ENCODE measurements at places on chromosomes 5 and 9. TPM values are rescaled to one million over a fixed set of nuclear protein-coding genes. Genes with fewer than 3 reads are reported as not detected.
A peak's percentile ranks its signal among the peaks of the same experiment; 100 is the strongest.

DNA sequence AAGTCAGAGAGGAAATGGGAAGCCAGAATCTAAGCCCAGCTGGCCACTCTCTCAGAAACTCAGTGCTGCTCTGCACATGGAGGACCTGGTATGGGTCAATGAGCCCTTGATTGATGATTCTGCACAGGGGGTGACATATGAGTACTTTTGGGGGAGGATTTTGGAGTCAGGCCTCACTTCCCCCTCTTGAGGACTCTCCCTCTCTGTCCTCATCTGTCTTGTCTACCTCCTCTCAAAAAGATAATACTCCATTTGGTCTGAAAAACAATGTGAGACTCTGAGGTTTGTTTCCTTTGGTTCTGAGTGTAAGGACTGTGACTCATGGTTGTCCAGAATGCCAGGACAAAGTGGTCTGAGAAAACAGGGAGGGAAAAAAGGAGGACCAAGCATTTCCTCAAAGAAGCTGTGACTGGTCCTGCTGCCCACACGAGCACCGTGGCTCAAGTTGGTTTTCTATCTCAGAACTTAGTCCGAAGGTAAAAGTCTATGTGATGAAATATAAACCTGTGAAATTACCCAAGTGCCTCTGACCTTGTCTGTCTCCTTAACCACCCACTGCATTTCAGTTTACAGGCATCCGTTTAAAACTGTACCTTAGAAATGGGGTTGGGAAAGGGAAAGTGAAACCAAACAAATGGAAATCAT is 11.1 kb downstream of the TTC39B start:
- DNase-seq, result no peak

- no peak for DNase-seq
These were observed 50.4 kb downstream of the POC5 start for GRCh38 chr5:75666801-75667200.

DNA sequence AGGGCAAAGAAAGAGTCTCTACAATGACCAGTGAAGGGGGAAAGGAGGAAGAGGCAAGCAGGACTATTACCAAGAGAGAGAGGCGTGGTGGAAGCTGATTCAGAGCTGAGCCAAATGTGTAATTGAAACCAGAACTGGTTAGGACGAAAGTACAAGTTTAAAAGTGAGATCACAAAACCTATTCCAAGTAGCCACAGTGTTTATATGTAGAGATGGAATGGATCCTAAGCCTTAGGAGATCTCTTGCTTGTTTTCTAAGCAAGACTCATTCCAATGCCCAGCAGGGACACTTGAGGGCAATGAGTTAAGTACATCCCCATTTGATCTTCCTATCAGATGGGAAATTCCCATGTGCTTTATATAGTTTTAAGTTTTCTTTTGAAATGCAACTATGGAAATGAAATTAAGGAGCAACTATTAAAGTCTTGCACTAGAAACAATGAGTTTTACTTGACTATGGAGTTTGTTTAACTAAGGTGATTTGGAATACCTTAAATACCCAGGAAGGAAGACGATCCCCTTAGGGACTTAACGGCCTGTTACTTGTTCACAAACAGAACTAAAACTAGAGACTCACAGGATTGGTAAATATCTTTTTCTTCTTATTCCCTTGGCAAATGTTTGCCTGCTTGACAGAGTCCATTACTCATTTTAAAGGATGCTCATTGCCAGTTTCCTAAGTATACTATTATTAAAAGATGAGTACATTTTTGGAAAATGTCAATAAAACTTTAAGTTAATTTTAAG is 51.1 kb upstream of the SNX2 start:
- DNase-seq, result peak; percentile 24

Gene OSMR
- total RNA-seq, result 0.10 TPM

DNA sequence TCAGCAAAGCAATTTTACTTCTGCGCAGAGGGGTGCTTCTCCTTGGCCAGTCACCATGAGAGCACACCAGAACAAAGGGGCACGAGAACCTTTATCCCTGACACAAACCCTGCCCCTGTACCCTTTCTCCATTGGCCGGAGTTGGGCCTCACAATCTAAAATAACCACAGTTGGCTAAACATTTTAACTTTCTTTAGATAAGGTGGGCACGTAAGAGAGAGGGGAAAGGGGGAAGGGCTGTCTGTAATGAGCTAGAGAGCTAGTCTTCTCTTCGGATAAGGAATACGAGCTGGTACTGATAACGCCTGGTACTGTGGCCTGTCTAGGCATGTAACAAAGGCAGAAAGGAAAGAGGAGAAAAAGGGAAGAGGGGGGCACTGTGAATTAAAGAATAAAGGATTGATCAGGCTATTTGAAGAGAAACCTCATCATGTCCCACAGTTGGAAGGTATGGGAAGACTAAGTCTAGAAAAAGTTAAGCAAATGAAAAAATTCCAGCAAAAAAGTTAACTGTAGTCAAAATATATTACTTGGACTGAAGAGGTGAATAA is 1.8 kb upstream of the IARS1 start:
- no peak for DNase-seq

DNA sequence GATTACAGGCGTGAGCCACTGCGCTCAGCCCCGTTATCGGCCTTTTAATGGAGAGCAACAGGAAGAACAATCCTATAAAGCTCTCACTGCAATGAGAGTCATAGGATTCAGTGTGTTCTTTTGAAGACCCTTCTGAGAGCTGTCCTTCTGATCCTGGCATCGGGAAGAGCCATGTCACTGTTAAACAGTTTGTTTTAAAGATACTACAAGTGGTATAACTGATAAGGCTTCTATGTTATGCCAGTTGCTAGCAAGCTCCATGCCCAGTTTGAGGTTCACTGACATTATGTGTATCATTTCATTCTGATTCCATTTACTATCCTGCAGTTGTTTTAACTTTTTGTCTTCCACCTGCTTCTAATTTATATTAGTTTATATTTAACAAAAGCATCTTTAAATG is 55.8 kb downstream of the GNAQ start:
- DNase-seq, result no peak

Gene IFNK
- not detected for total RNA-seq

DNA sequence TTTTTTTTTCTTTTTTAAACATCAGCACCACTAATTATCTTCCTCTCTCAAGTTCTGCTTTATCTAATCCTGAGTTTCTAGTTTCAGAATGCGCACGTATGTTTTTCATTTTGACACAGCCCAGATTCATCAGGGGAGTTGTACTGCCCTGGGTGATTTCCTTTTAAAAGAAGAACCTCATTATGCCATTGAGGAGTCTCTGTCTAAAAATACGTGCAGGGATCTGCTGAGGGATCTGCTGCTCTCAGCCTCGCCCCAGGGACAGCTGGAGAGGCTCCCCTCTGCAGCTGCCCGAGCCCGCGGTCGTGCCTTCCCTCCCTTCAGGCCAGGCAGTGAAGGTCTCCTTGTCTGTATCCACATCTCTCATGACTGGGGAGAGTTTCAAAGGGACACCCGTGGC is 273.1 kb downstream of the ARHGEF28 start:
- DNase-seq, result peak; percentile 2

GRCh38 chr5:96761618-96762017 is 46.1 kb downstream of the ERAP1 start:
- no peak for DNase-seq

DNA sequence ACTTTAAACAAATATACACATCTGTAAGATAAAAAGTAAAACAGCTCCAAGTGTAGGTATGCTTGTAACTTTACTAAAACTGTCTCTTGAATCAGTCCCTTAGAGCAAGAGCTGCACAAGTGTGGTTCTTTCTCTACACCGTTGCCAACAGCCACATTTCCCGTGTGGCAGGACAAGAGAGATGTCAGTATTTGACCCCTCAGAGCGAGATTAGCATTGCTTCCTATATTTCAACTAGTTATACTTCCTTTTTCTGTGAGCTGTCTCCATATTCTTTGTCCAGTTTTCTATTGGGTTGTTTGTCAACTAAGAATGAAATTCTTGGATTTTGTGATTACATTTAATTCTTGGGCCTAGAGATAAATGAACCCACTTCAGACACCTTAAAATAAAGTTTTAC is 8.0 kb downstream of the PLIN2 start:
- no peak for DNase-seq

- no peak for DNase-seq
These were observed 71.1 kb downstream of the ACER2 start for GRCh38 chr9:19479874-19480273.

DNA sequence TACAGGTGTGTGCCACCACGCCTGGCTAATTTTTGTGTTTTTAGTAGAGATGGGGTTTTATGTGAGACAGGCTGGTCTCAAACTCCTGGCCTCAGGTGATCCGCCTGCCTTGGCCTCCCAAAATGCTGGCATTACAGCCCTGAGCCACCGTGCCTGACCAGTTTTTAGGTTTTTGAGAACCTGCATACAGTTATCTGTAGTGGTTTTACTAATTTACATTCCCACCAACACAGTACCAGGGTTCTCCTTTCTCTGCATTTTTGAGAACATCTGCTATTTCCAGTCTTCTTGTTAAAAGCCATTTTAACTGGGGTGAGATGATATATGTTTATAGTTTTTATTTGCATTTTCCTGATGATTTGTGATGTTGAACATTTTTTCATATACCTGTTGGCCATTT is 12.8 kb downstream of the DMXL1 start:
- DNase-seq, result no peak

GRCh38 chr5:180598316-180598701 is 7.0 kb upstream of the SCGB3A1 start:
- no peak for DNase-seq

DNA sequence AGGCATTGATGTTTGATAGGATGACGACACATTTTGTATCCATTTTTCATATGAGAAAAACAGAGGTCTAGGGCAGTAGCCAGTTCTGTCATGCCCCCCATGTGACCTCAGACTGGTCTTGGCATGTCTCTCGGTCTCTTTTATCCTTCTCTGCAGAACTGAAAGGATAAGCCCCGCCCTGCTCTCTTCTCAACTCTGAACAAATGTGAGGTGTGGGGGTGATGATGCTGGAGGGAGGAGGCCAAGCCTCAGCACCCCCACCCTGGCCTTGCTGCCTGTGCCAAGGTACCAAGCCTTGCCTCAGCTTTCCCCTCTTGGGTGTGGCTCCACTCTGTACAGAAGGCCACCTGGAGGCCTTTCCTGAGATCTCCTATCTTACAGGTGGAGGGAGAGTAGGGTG is 19.5 kb upstream of the CRB2 start:
- DNase-seq, result no peak

- DNase-seq, result no peak
These were observed 34.6 kb upstream of the COL15A1 start for GRCh38 chr9:98908897-98909634.

DNA sequence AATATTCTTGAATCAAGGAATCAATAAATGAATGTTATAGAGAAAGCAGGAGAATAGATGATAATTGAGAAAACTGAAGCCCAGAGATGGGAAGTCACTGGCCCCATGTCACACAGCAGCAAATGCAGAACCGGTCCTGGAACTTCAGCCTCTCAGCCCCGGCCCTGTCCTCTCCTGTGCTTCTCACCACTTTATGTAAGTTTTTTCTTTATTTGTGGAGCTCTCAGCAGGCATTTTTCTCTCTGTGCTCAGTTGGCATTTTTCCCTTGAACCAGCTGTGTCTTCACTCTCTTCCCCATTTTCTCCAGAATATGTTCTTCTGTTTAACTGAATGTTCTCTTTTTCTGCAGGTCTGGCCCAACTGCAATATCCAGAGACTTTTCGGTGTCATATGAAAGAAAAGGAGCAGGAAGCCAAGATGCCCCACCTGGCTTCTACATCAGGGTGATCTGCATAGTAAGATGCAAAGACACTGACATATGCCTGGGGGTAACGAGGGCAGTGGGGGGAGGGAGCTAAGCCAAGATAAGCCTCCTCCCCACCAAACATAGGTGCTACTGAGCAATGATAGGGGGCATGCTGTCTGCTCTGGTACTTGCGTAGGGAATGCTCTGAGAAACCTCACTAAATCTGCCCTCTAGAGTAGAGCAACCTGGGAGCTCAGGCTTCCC is 12.8 kb upstream of the LCP2 start:
- no peak for DNase-seq

Gene OLFML2A
- not detected for total RNA-seq

Gene MED10
- total RNA-seq, result 77.0 TPM

GRCh38 chr5:16313761-16314160 is 134.2 kb upstream of the MARCHF11 start:
- no peak for DNase-seq

DNA sequence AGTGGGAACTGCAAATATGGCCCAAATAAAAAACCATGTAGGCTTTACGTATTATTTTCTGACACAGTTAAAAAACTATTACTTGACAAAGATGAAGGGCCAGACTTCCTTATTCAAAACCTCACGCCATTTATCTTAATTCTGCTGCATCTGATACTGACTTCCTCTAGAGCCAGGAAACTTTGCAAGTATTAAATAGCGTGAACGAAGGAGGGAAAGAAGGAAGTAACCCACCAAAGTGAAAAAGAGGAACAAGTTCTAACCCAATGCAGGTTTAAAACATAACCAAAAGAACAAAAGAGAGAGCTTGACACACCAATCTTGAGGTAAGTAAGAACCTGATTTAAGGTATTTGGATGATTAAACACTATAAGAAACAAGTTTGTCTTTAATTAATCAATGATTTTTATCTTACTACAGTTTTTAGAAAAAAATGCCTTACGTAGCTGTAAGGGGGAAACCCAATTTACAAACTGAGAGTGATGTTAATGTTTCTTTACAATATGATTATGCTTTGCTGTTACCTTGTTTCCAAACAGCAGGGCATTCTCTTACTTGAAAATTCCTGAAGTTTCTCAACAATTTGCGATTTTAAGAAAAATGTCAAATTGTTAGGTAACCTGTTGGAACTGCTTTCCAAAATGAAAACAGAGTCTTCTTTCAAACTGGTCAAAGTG is at the start of gene GAPT:
TSS of gene GAPT (plus strand) at position 220 of the 677 bp plus-strand sequence. CDS start 3,102 bp downstream, outside the sequence.
- DNase-seq, result no peak

GRCh38 chr9:12856603-12857002 is 81.8 kb downstream of the LURAP1L start:
- DNase-seq, result no peak

- no peak for DNase-seq
These were observed 699.4 kb downstream of the PTPRD start for GRCh38 chr9:9913276-9913832.

GRCh38 chr5:72093217-72093616 is 14.1 kb upstream of the MAP1B start:
- no peak for DNase-seq

GRCh38 chr9:79020276-79020675 is 551.5 kb upstream of the TLE4 start:
- DNase-seq, result no peak

Gene GPR150
- 1.7 TPM for total RNA-seq

Data from activated T-cell treated with anti-CD3 and anti-CD28 coated beads, Interleukin-2, amount 50 U/mL, for 72 hours (primary cell).